ENCODE measurements at places on chromosomes 6 and 20.

DNA sequence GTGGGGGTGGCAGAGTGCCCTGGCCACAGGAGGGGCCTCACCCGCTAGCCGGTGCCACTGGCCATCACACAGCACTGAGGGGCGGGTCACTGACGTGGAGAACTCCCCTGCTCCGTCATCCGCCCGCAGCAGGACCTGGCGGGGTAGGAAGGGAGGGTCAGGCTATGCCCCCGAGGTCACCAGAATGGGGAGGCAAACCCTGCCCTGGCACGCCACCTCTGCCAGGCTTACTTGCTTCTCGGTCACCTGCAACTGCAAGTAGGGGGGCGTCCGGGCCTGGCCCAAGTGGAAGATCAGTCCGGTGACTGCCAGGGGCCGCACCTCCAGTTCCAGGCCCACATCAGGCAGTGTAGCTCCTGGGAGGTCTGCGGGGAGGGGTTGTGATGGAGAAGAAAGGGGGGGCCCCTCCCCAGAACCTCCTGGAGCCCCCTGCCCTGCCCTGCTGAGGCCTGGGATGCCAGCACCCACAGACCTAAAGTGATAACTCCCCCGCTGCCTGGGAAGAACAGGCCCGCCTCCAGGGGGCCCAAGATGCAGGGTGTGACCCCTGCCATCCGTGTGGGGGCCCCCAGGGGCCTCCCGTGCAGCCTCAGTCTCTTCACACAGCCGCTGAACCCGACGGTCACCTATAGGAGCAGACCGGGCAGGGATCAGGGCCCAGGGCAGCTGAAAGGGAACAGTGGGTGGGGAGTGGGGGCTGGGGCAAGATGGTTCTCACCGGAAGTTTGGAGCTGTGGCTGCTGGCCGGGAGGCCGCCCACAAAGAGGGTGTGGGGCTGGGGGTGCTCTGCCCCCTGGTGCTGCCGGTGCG, 7.4 kb downstream of the ADRM1 start:
- no peak for DNase-seq

DNA sequence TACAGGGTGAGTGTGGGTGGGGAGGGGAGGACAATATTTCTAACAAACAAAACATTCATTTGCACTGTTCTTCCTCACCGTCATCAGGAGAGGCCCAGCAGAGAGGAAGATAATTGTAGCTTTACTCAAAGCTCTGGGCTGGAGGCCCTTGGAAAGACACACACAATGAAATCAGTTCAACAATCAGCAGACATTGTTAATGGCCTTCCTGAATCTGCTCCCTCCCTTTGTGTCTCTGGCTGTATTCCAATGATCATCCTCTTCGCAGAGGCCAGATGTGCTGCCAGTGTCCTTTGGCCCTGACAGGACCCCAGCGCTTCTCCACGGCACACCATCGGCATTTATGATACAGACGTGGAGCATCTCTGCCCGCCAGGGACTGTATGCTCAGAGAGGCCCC, 44.6 kb upstream of the LRFN2 start:
- DNase-seq = no peak

GRCh38 chr6:15017261-15017660, 228.6 kb upstream of the JARID2 start:
- no peak for DNase-seq

DNA sequence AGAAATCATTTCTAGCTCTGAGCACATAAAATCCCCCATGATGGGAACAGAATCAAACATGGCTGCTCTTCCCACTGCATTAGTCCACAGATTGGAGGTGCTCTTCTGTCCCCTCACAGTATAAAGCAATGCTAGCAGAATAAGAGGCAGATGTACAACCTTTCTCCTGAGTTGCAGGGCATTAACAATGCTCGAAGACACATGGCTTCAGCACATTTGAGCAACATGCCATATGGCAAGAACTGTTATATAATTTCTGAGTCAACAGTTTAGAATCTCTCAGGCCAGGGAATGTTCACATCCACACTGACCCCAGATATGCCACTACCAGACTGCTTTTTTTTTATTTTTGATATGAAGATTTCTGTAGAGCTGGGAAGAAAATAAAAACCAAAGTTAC, 119.6 kb downstream of the KIF13A start:
- no peak for DNase-seq

DNA sequence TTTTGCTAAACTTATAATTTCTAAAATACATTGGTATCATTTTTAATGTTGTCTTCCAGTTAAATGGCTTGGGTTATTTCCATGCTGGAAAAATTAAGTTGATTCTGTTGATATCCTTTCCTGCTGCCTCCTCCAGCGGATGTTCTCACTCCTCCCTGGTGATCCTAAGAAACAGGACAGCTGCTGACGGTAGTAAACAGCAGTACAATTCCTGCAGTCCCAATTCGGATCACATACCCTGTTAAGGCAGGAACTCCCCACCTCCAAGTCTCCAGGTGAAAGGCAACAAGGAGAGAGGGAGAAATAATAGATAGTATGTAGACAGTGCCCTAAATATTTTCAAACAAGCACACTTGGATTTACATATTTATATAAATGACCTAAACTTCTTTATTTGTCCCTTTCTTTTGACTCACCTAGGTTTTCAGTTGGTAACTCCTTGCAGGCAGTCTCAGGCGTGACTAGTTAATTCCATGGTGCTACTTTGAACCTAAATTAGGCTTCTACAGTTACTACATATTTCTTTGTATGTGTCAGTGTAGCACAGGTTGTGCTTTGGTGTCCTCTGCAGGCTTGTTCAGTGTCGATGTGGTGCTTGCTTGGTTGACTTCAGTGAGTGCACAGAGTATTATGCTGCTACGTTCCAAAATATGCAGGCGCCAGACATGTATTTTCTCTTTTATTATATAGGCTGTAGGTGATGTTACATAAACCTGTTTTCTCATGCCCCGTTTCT, 126.0 kb downstream of the ADGRB3 start:
- DNase-seq = no peak

- no peak for DNase-seq
Observed at GRCh38 chr6:52475307-52475706, 55.2 kb downstream of the EFHC1 start.

Measured in cortex of kidney (tissue), 1 donor.